ENCODE measurements at places on chromosomes 1 and 21.

DNA sequence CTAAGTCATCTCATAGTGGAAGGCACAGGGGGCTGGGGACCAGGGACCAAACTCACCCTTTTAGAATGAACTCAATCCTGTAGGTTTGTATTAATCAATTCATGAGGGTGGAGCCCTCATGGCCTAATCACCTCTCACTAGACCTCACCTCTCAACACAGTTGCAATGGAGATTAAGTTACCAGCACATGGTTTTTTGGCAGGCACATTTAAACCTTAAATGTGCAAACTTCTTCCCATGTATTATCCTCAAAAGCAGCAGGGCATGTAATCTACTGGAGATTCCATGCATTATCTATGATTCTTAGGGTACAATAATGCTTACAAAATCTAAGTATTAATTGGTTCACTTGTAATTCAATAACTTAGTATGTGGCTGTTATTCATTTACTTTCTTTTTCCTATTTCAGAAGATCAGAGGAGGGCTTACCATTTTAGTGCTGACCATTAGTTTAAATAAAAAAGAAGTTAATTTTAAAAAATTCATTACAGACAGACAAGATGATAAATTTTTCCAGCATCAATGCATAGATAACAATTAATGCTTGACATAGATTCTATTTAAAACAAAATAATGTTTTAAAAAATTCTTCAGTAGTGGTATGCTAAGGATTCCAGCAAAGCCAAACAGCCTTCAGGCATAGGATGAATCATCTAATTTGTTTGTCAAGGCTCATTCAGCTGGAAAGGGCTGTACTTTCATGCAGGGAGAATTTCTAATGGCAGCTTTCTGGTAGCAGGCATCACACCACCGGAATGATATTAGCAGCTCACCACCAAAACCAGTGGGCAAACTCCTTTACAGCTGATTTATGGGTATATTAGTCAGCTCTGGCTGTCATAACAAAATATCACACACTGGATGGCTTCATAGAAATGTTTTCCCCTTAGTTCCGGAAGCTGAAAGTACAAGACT, 124.6 kb upstream of the ZNF648 start:
- DNase-seq: no peak

DNA sequence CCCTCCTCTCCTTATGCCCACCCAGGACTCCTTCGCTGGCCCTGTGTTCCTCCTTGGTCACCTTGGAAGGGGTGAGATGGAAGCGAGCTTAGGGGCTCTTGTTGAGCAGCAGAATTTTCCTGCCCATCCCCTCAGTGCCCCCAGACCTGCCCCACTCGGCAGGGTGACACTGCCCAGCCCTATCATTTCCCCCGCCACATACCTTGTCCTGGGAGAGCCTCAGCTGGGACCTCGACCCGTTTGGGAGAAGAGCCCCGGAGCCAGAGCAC, 1.4 kb upstream of the FNDC5 start:
- DNase-seq: no peak

GRCh38 chr21:35303085-35303484, 254.0 kb upstream of the RUNX1 start:
- no peak for DNase-seq

- DNase-seq: no peak
Observed at GRCh38 chr1:98903261-98903660, 101.4 kb downstream of the PLPPR5 start.

DNA sequence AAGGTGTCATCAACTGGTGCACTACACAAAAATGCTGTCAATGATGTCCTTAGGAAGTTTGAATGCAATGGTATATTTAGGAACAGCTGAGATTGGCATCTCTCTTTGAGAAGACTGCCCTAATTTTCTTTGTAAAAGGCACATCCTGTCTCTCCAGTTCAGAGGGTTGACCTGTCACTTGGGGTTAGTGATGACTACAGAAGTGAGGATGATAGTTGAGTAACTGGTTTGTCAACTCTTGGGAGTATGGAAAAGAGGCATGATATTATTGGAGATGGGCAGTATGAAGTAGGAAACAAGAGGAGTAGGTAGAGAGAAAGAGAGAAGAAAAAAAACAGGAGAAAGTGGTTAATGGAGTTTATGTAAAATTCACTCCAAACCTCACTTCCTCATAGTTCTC, 40.4 kb upstream of the PIGC start:
- DNase-seq: no peak

- no peak for DNase-seq
Observed at GRCh38 chr1:110520827-110521226, 1.9 kb upstream of the KCNA10 start.

- DNase-seq: no peak
Observed at GRCh38 chr1:9101510-9102146, 27.3 kb downstream of the GPR157 start.

DNA sequence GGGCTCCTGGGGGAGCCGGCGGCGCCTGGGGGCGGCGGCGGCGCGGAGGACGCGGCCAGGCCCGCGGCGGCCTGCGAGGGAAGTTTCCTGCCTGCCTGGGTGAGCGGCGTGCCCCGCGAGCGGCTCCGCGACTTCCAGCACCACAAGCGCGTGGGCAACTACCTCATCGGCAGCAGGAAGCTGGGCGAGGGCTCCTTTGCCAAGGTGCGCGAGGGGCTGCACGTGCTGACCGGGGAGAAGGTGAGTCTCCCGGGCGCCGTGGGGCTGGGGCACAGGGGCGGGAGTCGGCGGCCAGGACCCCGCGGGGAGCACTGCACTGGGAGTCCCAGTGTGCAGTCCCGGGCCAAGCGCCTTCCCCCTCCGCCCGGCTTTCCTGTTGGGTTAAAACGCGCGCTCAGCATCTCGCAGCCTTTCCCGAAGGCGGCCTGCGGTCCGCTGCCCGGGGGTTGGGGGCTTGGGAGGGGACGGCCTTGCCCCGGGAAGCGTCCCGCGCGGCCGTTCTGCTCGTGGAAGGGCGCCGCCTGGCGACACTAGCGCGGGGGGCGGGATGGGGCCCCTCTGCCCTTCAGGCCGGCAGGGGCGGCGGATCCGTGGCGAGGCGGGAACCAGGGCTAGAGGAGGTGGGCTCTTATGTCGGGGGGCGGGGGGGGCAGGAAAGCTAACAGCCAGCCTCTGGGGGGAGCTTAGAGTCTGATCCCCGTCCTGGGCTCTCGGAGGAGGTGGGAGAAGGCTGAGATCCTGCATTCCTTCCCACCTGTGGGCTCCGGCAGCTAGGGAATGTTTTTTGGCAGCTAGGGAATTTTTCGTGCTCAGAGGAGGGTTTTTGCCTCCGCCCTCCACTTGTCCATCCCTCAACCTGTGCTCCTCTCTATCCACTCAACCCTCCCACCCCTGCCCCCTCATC, 1.1 kb downstream of the HUNK start:
- no peak for DNase-seq

DNA sequence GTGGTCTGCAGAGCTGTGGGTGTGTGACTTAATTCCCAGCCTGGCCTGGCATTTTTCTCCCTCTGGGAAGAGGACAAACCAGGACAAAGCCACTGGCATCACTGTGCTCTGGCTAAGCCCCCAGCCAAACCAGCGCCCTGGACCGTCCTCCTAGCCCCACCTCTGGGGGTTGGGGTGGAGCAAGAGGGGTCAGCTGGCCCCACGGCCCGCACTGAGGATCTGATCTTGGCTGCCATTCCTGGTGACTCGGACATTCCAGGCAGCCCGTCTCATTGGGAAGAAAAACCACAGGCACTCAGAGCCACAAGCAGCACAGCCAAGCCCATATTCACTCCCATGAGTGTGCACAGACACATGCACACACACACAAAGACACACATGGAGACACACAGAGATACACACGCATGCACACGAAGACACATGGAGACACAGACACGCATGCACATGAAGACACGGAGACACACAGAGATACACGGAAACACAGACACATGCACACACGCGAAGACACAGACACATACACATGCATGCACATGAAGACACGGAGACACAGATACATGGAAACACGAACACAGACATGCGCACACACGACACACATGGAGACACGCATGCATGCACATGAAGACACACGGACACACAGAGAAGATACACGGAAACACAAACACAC, 2.3 kb upstream of the MXRA8 start:
- no peak for DNase-seq

DNA sequence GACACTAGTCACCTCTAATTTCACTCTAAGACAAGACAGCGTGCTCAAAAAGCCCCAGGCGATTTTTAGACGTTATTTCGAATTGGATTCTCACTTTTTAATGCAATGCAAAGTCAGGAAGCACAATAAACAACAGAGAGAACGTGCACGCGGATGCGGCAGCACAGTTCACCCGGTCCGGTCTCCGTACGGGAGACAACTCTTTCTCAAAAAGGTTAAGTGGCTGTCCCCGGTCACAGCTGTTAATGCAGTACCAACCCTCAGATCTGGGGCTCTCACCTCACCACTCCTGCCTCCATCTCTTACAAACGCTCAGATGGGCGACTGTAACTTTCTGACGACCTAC, 1.2 kb downstream of the HP1BP3 start:
- no peak for DNase-seq

GRCh38 chr1:69494221-69494620, 73.5 kb upstream of the LRRC7 start:
- no peak for DNase-seq

DNA sequence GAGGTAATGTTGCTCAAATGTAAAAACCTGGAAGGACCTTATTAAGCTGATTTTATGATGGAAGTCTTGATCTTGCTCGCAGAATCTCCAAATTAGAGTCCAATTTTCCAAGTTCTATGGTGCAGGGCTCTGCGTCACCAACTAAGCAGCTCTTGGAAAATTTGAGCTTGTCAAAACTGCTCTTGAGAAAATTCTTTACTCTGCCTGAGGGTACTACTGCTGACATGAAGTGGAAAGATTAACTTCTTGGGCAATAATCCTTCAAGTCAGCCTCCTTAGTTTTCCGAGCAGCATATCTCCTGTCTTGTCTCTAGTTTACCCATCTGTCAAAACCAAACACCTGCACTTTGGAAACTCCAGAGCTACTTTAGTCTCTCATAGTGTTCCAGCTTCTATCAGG, 293.7 kb downstream of the KCTD3 start:
- no peak for DNase-seq

GRCh38 chr1:46166521-46167462, 8.1 kb upstream of the TSPAN1 start:
- DNase-seq: no peak

GRCh38 chr1:94646141-94646643, 104.6 kb upstream of the F3 start:
- no peak for DNase-seq

DNA sequence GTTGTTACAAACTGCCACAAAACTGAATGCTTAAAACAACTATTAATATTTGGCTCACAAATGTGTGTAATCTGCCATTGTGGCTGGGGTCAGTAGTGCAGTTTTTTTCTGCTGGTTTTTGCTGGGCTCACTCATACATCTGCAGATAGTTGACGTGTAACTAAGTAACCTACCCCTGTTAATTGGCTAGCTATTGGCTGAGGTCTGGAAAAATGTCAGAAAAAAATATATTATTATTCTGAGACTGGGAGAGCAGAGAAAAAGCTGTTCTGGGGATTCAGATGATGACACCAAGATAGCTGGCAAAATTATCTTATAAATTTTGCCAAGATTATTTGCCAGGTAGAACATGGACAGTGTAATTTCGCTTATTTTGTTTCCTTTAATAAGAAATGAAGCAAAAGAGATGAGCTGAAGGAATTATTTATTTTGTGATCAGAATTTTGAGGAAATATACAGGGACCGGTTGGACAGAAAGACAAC, 616.1 kb upstream of the ADAMTS5 start:
- no peak for DNase-seq

DNA sequence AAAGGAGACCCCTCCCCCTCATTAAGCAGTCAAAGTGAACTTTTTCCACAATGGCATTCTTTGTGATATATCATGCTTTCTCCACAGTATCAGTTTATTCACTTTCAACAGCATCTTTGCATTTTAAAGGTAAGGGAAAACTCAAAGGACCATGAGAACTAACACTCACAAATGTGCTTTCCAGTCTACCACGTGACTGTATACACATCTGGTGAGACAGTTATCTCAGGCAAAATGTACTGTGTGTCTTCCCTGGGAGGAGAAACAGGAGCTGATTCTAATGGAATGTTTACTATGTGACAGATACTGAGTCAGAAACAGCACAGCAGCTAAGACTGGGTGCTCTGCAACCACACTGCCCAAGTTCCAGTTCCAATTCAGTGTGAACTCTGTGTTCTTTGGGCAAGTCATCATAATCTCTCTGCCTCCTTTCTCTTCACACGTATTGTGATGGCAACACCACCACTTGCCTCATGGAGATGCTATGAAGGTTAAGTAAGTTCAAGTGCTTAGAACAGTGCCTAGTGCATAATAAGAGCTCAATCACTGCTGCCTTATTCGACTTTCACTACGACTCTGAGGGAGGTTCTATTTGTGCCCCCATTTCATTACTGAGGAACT, 79.0 kb downstream of the SLC45A1 start:
- no peak for DNase-seq

GRCh38 chr1:197972406-197972805, 55.2 kb downstream of the LHX9 start:
- no peak for DNase-seq

DNA sequence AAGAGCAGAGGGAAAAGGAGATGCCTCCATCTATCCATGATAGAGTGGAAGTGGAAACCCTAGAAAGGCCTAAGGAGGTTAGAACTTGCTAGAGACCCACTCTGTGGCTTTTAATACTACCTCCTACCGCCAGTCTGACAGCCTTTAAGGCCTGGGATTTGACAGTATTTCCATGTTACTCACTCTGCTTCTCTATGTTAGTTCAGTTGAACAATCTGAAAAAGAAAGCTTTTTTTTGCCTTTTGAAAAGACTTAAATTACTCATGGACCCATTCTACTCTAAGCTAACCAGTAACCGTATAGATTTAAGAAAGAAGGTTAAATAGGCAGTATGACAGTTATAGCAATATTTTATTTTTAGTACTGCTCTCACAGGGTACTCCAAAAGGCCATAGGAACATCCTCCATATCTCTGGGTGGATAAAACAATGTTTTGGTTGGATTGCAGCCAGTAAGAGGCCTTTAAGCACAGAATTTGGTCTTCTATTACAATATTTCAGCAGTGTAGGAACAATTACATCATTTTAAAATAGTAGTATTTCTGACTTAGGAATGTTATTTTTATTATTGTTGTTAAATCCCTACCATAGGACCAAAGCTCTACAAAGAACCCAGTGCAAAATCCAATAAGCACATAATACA, 15.9 kb upstream of the GPR25 start:
- no peak for DNase-seq

- DNase-seq: no peak
Observed at GRCh38 chr1:244545511-244545910, 84.4 kb downstream of the CATSPERE start.

- no peak for DNase-seq
Observed at GRCh38 chr21:38439957-38440356, 58.3 kb downstream of the ERG start.
